Activated CD4-positive, alpha-beta T cell treated with anti-CD3 and anti-CD28 coated beads, Interleukin-2, amount 50 U/mL, for 4 hours (primary cell): ENCODE measurements at places on chromosomes 6 and 20.

DNA sequence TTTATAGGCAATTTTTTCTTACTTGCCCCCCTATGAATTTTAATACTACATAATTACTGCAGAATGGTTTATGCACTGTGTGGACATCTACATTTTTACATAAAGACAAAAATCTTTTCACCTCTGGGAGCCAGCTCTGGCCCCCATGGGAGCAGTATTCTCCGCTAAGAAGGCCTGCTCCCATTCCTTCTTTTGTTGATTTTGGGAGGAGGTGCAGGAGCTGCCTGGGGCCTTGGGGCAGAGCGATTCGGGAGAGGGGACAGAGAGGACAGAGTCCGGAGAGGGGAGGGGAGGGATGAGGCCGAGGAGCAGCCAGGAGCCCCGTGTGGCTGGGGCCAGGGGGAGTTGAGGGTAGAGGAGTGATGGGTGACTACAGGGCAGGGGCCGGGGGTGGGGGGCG is 452.0 kb downstream of the PREX1 start:
- no peak for DNase-seq

DNA sequence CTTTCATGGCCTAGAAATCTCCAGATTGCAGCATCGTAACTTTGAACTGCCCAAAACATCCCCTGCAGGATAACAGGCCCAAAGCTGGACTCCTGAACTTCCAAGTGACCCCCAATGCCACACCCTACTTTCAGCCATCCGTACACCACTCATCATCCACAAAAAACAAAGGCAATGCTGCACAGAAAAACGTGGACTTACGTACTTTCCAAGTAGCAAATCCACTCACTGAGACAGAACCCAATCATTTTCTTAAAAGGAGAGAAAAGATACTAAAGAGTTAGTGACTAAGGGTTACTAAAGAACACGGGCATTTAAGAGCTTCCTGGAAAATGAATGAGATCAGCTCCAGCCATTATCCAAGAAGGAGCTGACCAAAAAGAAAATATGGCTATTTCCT is 211.0 kb downstream of the WDR27 start:
- no peak for DNase-seq

DNA sequence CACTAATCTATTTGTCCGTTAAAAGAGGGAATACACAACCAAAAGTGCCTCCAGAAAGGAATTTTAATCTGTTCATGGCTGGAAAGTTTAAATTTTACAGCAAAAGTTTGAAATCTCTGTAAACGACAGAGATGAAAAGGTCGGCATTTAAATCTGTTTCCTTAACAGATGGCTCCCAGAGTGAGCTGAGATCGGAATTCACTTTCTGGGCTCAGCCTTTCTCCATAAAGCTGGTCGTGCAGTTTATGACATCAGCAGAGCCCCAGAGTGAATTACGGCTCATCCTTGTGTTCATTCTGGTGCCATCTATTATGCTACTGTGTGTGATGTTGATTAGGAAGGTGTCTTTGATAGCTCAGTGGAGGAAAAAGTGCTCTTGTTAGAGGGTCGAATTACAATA is 117.6 kb upstream of the ZFP64 start:
- no peak for DNase-seq

- no peak for DNase-seq
Measured at GRCh38 chr6:160418370-160418769, 70.2 kb downstream of the SLC22A3 start.

DNA sequence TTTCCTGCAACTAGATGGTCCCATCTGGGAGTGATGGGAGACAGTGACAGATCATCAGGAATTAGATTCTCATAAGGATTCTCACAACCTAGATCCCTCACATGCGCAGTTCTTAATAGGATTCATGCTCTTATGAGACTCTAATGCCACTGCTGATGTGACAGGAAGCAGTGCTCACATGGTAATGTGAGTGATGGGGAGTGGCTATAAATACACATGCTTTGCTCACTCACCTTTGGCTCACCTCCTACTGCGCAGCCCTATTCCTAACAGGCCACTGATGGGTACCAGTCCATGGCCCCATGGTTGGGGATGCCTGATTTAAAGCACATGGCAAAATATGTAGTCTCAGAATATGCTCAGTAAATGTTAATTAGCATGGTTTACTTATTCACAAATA is 80.6 kb upstream of the MBOAT1 start:
- no peak for DNase-seq

DNA sequence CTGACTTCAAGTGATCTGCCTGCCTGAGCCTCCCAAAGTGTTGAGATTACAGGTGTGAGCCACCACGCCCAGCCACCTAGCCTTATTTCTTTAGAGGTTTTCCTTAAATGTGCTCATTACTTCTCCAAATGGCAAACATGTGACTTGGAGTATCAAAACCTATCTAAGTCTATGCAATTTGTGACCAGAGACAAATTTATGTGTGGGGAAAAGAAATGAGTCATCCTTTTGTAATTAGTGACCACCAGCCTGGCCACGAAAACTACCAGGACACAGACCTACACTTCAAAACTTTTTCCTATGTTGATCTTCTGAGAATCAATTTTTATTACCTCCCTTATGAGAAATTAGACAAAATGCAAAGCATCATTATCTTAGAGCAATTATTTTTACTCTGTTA is 64.6 kb upstream of the OGFRL1 start:
- DNase-seq: no peak

- no peak for DNase-seq
Measured at GRCh38 chr6:44082872-44083321, 44.4 kb downstream of the MRPL14 start.

GRCh38 chr6:166562726-166563125 is 23.8 kb downstream of the RAMACL start:
- no peak for DNase-seq

GRCh38 chr6:97947841-97948240 is 664.8 kb upstream of the MMS22L start:
- DNase-seq: no peak

GRCh38 chr6:112027942-112028674 is 25.8 kb upstream of the CCN6 start:
- DNase-seq: no peak

GRCh38 chr6:34922177-34922663 is 33.2 kb downstream of the ANKS1A start:
- DNase-seq: no peak

DNA sequence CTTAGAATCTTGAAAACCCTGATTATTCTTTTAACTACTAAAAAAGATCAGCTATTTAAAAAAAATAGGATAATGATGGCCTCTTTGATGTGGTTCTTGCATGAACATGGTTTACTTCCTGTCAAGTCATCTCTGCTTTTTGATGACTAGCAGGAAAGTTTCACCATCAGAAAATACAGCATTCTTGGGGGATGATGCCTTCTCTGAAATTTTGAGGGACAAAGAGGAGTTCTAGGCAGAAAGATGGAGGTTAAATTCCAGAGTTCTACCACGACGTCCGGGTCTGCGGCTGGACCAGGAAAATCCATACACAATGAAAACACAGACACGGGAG is 130.4 kb downstream of the OLIG3 start:
- DNase-seq: no peak

DNA sequence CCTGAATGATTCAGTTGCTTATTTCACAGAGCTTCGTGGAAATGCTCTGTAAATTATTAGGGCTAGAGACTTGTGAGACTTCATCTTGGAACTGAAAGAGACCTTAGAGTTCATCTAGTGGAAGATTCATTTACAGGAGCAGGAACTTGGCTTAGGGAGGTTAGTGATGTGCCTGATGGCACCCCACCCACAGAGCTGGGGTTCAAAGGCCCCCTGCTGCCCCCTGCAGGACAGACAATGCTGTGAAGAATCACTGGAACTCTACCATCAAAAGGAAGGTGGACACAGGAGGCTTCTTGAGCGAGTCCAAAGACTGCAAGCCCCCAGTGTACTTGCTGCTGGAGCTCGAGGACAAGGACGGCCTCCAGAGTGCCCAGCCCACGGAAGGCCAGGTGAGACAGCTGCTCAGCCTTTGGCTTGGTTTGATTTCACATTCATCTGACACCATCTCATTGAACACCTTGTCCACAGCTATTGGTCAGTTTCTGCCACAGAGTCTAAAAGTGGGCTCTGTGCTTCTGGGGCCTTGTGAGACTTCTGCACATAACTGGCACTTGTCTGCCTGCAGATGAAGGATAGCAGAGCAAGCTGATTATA is 25.1 kb downstream of the MYBL2 start:
- DNase-seq: peak; percentile 36

DNA sequence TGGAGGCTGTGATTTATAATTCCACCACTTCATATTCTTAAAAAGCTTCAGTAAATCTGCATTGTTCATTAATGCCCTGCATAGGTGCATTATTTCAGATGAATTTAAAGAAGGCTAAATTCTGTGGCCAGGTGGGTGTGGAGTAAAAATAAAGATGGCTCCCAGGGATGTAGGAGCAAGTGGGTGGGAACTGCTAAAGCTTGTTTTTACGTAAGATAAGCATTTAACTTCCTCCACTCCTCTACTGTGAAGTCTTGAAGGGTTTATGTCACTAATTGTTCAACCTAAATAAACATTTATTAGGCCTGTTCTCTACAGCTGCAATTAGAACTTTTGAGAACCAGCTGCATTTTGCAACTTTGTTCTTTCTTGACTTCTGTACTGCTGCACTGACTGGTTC is 6.8 kb upstream of the SLC35B3 start:
- DNase-seq: no peak

DNA sequence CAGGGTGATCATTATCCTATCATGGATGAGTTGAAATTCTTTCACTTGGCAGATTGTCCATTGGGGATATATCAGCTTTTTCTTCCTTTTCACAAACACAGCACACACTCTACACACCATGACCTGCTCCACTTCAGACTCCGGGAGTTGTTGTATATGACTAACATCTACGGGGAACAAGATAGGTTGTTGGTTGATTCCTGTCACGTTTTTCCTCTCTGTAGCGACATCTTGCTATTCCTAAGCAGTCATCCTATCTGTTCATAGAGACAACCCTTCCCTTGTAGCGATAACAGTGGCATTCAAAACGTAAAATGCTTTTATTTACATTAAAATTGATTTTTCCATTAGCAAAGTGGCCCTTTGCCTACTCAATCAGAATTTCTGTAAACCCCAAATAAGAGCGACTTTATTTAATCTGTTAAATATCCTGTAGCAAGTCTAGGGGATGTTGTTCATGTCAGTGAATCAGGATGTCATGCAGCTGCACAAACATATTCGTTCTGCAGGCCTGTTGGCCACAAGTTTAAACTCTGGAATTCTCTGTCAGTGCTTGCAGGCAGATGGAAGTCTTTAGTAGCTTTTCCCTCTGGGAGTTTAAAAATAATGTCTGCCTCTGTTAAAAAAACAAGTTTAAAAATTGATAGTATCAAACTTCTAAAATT is 23.1 kb downstream of the PHACTR2 start:
- DNase-seq: no peak

DNA sequence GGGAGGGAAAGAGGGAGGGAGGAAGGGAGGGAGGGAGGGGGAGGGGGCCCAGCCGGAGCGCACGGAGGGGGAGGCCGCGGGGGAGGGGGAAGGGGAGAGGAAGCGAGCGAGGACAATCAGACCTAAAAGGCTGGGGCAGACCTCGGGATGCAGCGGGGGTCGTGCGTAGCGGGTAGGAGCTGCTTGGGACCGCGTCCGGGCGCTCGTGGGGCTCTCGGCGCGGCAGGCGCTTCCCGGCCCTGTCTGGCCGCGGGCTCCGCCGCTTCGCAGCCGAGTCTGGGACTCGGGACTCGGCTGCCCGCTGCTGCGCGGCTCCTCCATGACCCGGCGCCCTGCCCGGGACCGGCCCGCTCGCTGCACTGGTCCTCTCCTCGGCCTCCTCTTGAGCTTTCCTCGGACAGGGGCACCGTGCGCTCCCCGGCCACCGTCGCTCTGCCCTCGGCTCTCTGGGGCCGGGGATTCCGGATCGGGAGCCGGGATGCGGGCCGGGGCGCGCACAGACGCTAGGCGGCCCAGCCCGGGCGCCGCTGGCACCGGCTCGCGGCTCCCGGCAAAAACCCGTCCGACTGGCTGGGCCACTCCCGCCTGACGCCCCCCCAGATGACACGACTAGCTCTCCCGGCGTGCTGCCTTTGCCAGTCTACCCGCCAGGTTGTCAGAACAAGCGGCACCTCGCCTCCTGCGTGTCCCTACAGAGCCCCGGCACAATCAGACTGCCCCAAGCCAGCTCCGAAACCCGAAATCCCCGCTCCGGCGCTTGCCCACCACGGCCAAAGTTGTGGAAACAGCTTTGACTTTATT is 2.2 kb downstream of the TFAP2A start:
- no peak for DNase-seq

DNA sequence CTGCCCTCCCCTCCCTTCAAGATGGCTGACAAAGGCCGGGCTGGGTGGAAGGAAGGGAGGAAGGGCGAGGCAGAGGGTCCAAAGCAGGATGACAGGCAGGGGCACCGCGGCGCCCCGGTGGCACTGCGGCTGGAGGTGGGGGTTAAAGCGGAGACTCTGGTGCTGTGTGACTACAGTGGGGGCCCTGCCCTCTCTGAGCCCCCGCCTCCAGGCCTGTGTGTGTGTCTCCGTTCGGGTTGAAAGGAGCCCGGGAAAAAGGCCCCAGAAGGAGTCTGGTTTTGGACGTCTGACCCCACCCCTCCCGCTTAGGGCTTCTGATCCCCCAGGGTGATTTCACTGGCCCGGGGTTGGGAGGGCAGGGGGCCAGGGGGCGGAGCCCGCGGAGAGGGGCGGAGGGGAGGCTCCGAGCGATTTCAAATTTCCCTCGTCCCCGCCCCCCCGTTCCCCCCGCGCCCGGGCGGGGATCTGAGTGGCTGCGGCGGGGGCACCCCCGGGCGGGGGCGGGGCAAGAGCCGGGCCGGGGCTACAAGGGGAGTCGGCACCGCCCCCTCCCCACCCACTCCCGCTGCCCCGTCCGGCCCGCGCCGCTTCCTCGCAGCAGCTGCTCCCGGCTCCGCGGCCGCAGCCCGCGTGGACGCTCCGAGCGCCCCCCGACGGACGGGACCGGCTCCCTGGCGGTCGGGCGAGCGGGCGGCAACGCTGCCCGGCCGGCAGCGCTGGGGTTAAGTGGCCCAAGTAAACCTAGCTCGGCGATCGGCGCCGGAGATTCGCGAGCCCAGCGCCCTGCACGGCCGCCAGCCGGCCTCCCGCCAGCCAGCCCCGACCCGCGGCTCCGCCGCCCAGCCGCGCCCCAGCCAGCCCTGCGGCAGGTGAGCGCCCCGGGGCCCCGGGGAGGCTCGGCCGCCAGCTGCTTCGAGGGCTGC is at the start of gene DNMT3B:
DNMT3B (plus strand) TSS at position 555 of the 923 bp plus-strand sequence. CDS start 17,939 bp downstream, outside the sequence.
- peak; percentile 65 for DNase-seq

- no peak for DNase-seq
Measured at GRCh38 chr6:2918936-2919335, 15.8 kb upstream of the SERPINB9 start.

GRCh38 chr6:117933471-117933870 is 26.4 kb downstream of the SLC35F1 start:
- DNase-seq: no peak

- no peak for DNase-seq
Measured at GRCh38 chr6:130385064-130385695, 19.4 kb downstream of the TMEM200A start.

- no peak for DNase-seq
Measured at GRCh38 chr6:327538-328116, 35.3 kb downstream of the DUSP22 start.

GRCh38 chr20:2751878-2752566 is 48.4 kb downstream of the CPXM1 start:
- peak; percentile 52 for DNase-seq

- peak; percentile 48 for DNase-seq
Measured at GRCh38 chr20:31674895-31675827, 37.4 kb downstream of the COX4I2 start.
